ENCODE measurements at places on chromosomes 13 and 19.

DNA sequence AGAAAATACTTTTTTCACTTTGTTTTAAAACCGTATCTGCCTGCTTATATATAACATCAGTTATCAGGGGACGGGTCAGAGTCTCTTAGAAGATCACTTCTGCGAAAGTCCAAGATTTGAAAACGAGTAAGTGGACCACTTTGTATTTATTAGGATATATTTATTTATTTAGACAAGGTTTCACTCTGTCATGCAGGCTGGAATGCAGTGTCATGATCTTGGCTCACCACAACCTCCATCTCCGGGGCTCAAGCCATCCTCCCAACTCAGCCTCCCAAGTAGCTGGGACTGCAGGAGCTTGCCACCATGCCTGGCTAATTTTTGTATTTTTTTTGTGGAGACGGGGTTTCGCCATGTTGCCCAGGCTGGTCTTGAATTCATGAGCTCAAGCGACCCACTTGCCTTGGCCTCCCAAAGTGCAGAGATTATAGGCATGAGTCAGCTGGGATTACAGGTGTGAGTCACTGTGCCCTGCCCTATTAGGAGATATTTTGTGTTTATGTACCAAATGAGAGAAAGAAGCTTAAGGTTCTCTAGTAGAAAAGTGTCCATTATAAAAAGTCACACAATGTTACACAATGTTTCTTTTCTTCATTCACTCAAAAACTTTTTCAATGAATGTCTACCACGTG lies 39.5 kb downstream of the RASL11A start:
- no peak for DNase-seq

- DNase-seq, result no peak
Observed at GRCh38 chr19:43634872-43635560, 4.6 kb downstream of the CADM4 start.

DNA sequence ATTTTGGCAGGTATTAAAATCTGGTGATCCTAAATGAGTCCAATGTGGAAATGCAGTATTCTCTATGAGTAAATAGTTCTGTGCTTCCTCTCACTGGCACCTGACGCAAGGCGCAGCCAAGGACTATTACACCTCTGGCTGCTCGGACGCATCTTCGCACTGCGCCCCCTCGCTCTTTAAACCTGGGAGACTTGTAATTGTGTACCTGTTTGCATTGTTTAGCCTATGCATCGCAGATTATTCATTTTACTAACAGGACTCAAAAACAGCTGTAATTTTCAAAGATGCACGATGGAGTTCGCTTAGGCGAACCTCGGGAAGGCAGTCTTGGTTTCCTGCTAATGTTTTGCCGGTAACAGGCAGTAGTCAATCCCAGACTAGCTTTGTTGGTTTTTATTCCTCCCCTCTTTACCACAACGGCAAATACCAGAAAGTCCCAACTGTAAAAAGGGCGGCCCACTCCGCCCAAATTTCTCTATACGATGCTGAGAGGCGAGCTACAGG lies 113.2 kb downstream of the KCNRG start:
- DNase-seq, result no peak

DNA sequence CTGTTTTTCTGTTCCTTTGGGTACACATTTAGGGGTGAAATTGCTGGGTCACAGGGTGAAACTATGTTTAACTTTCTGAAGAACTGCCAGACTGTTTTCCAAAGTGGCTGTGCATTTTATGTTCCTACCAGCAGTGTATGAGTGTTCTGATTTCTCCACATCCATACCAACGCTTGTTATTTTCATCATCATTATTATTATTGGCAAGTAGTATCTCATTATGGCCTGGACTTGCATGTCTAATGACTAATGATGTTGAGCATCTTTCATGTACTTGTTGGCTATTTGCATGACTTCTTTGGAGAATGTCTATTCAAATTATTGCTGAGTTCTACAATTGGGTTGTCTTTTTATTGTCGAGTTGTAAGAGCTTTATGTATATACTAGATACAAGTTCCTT lies 321.8 kb upstream of the HTR2A start:
- DNase-seq, result no peak

DNA sequence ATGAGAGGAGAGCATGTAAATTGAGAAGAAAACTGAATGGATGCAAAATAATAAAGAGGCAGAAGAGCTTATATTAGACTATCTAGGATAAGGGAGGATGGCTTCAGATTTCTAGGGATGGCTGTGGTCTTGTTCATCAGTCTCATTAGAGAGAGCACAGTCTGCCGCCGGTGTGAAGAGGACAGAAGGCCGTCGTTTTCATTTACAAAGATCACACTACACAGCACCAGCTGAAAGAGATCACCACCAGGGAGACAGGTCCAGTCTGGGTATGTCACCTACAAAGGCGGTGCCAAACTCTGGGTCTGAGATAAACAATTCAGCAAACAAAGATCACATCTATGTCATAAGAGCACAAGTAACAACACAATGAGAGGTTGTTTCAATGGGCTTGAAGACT lies 1222.3 kb upstream of the SLC10A2 start:
- DNase-seq, result no peak

- DNase-seq, result no peak
Observed at GRCh38 chr13:20430296-20430695, 95.4 kb downstream of the CRYL1 start.

DNA sequence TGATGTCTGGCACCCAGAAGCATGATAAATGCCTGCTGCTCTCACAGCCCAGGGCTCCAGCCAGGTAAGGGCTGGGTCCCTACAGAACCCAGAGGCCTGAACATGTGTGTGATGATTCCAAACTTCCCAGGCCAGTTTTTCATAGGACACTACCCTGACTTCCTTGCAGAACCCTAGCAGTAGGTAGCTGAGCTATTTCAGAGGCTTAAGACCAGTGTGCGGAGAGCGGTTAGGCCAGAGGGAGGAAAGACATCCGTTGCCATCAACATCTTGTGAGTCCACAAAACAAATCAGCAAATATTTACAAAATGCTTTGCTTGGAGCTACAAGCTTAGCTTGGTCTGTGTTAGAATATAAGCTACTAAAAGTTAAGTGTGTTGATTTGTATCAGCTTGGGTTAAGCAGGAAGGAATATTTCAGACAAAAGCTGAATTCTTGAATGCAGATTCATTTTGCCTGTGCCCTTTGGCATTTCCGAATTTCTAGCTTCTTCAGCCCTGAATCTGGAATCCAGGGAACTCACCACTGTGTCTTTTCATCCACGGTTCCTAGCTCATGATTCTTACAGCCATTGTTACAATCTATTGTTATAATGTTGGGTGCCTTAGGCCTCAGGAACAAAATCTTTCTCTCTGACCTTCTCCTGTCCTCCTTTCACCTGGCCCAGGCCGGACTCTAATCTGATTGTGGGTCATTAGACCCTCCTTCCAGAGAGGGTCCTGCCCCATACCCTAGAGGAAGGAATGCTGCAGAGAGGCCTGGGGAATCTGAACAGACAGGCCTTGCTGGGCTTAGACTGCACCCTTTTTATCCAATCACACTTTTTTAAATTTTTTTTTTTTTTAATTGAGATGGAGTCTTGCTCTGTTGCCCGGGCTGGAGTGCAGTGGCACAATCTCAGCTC lies 12.4 kb downstream of the RAB20 start:
- no peak for DNase-seq

- no peak for DNase-seq
Observed at GRCh38 chr19:19628501-19629134, 598 bp upstream of the LPAR2 start.

GRCh38 chr19:30754162-30754561 lies 382.0 kb downstream of the ZNF536 start:
- DNase-seq, result no peak

- DNase-seq, result peak; percentile 13
Observed at GRCh38 chr13:36345438-36346221, 564 bp downstream of the SPART start.

DNA sequence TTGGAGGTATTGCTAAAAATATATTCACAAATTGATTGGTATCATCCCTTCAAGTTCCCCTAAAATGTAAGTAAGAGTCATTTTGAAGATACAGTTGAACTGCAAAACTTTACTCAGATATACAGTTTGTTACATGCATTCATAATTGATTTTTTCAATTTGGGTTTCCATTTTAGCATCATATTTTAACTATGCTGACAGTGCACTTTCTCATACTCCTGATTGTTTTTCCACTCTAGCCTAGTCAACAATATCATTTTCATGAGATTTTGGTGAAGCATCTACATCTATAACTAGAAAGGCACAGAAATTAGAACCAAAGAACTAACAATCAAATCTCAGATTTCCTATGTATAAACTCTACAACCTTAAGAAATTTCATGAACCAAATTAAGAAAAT lies 2850.4 kb upstream of the PCDH20 start:
- no peak for DNase-seq

- no peak for DNase-seq
Observed at GRCh38 chr13:45602183-45603170, 13.1 kb downstream of the ERICH6B start.

DNA sequence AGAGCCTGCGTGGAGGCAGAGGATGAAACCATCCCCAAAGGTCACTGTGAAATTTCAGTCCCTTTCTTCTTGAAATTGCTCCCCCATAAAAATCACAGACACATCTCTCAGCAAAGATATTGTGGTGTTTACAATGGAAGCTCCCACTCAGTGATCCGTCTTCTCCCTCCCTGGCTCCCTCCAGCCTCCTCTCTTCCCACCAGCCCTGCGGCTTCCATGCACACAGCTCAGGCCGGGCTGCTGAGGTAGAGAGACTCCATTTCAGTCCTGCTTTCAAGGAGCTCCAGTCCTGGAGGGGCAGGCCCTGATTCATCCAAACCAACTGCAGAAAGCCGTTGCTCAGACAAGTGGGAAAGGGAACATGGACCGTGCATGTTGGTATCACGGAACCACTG lies 24.0 kb upstream of the MIER2 start:
- DNase-seq, result no peak

DNA sequence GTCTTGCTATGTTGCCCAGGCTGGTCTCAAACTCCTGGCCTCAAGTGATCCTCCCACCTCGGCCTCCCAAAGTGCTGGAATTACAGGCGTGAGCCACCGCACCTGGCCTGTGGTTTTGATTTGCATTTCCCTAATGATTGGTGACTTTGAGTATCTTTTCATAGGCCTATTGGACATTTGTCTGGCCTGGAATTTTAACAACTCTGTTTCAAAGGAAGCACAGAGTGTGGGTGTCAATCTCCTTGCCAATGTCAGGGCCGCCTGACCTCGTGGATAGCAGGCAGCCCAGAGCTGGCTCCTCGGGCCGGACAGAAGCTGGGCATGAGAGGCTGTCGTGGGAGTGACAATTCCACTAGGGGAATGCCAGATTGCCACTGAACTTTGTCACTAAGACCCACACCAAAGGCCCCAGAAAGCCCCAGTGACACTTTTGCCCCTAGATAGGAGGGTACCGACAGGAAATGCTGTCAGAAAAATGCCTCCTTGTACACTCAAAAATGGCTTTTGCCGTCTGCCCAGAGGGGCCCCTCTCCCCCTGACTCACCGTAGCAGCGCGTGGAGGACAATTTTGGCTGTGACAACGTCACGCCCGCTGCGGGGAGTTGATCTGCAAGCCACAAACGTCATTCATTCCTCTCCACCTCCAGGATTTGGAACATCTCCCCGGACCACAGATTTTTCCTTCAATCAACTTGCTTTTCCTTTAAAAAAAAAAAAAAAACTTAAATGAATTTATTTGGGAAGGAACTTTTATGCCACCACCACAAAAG lies 11.7 kb upstream of the ADGRE5 start:
- peak; percentile 77 for DNase-seq

GRCh38 chr19:19022380-19022961 lies 10.8 kb downstream of the SUGP2 start:
- no peak for DNase-seq

DNA sequence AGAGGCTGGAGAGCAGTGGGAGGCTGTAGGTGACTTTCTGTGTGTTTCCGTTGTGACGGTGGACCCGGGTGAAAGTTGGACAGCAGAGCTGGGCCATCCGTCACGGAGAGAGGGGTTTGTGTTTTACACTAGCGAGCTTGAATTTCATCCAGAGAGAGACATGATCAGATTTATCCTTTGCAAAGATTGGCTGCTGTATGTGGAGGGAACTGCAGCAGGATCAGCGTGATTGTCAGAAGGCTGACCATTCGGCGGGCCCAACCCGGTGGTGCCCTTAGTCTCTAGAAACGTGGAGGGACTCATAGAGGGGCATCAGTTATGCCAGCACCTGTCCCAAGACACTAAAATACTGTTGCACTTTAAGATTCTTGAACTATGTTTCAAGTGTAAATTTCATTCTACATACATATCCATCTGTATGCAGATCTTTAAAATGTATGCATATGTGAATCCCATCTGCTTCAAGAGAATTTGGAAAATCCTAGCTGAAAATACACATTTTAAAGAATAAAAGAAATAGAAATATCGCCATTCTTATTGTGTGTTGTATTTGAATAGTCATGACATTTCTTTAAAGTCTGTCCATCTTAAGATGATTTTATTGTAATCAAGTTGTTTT lies 7.0 kb downstream of the FAM124A start:
- DNase-seq, result no peak

DNA sequence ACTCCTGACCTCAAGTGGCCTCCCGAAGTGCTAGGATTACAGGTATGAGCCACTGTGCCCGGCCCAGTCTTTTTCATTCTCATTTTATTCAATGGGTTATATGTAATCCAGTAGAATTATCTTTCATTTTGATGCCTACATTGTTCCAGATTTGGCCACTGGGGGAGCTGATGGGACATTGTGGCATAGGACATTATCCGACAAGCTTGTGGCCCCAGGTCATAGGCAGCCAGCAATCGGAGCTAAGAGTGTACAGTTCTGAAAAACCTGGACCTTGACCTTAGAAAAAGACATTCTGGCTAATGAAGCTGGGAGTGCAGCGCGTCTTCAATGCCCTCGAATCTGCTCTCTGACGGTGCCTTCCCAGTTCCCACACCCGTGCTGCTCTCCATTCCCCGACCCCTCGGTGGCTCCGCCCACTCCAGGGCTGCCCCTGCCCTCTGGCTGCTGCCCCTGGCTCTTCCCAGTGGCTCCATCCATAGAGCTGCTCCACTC lies 108.7 kb downstream of the TEX29 start:
- peak; percentile 20 for DNase-seq

DNA sequence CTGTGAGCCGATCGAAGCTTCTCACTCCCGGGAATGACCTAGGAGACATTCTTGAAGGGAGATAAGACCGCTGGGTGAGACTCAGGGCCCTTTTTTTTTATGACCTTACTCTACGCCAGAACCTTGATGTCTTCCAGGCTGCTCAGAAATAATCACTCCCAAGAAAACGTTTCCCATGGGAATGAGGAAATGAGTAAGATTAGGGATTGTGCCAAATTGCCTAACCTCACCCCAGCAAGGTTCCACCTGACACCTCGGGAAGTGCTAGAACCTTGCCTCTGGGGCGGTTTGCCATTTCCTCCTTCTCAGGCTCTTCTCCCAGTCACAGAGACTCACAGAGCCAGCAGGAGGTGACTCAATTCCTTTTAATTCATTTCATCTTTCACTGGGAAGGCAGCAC lies 2.3 kb downstream of the SLC46A3 start:
- no peak for DNase-seq

GRCh38 chr13:88042489-88042888 lies 371.3 kb downstream of the SLITRK5 start:
- DNase-seq, result no peak

Measured in activated CD4-positive, alpha-beta T cell treated with anti-CD3 and anti-CD28 coated beads for 24 hours (primary cell).